ENCODE measurements at places on chromosomes 11 and 22. TPM values are rescaled to one million over a fixed set of nuclear protein-coding genes. Genes with fewer than 3 reads are reported as not detected.

The TAF10 gene
- 109 TPM for polyA plus RNA-seq

The BDNF gene
- 1.7 TPM for polyA plus RNA-seq

The C11orf16 gene
- not detected for polyA plus RNA-seq

The NRIP3 gene
- 1.0 TPM for polyA plus RNA-seq

The PHLDA2 gene
- polyA plus RNA-seq = not detected

The TTC36 gene
- 2.1 TPM for polyA plus RNA-seq

The OR4A47 gene
- not detected for polyA plus RNA-seq

The GLYAT gene
- 0.22 TPM for polyA plus RNA-seq

The ST13 gene
- polyA plus RNA-seq = 429 TPM

The ZNF215 gene
- not detected for polyA plus RNA-seq

The JHY gene
- 1.7 TPM for polyA plus RNA-seq

The RAB3IL1 gene
- 32.1 TPM for polyA plus RNA-seq

The GLYATL1 gene
- 1.7 TPM for polyA plus RNA-seq

The MYBPC3 gene
- polyA plus RNA-seq = 0.19 TPM

The CCDC157 gene
- polyA plus RNA-seq = 1.1 TPM

The BEST1 gene
- polyA plus RNA-seq = 7.7 TPM

The OR8G5 gene
- 0.15 TPM for polyA plus RNA-seq

The POU2AF2 gene
- polyA plus RNA-seq = not detected

The AIFM3 gene
- polyA plus RNA-seq = 0.65 TPM

The KDM4E gene
- not detected for polyA plus RNA-seq

The EHF gene
- 0.52 TPM for polyA plus RNA-seq

The SPECC1L gene
- 28.0 TPM for polyA plus RNA-seq

The TMA7B gene
- polyA plus RNA-seq = 0.23 TPM

The KCNJ1 gene
- 0.12 TPM for polyA plus RNA-seq

The APOA4 gene
- polyA plus RNA-seq = not detected

The PUS3 gene
- 9.1 TPM for polyA plus RNA-seq

The CNGA4 gene
- polyA plus RNA-seq = 0.31 TPM

The OR51I1 gene
- polyA plus RNA-seq = not detected

The SAA1 gene
- polyA plus RNA-seq = not detected

The GNAZ gene
- polyA plus RNA-seq = 2.9 TPM

The GAS2 gene
- polyA plus RNA-seq = 17.9 TPM

The NPAS4 gene
- not detected for polyA plus RNA-seq

The PDGFB gene
- polyA plus RNA-seq = 15.1 TPM

The MMP11 gene
- 7.3 TPM for polyA plus RNA-seq

The UBQLNL gene
- 0.77 TPM for polyA plus RNA-seq
